ENCODE measurements at places on chromosomes 7 and 10. TPM values are rescaled to one million over a fixed set of nuclear protein-coding genes. Genes with fewer than 3 reads are reported as not detected.

DNA sequence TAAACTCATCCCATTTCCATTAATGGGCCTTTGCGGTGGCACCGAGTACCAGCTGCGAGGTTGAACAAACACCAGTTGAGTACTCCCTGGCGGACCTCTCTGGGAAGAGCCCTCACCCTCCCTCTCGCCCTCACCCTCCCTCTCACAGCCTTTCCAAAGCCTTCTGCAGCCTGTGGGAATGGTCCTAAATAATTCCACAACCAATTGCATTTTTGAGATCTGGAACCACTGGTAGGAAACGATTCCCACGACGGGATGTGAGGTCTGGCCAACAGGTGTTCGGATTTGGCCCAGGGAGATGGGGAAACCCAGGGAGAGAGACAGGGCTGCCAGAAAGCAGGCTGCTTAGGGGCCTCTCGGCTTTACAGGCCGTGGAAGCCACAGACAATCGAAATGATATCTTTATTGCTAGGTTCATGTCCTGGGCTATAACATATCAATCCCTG lies 5.3 kb downstream of the PTF1A start:
- no peak for DNase-seq

- DNase-seq = no peak
These were observed 54.3 kb upstream of the NRP1 start for GRCh38 chr10:33388785-33389184.

The MRC1 gene
- 25.2 TPM for total RNA-seq

DNA sequence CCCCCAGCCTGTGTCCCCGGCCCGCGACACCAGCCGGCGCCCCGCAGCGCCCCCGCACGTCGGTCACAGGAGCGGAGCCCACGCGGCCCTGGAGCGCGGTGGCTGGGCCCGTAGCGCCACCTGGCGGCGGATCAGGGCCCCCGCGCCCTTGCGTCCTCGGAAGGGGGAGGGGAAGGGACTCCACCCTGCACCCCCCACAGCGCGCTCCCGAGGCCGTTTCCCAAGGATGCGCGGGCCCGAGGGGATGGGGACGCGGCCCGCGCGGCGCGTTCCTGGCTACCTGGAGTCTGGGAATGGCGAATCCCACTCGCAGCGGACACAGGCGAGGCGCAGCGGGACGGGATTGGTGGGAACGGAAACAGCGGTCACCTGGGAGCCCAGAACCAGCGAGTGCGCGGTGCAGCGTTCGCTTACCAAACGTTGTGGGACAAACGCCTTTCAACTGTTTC lies 23.8 kb upstream of the MKI67 start:
- peak; percentile 80 for DNase-seq

The NKX1-2 gene
- not detected for total RNA-seq

The ADK gene
- 16.4 TPM for total RNA-seq

DNA sequence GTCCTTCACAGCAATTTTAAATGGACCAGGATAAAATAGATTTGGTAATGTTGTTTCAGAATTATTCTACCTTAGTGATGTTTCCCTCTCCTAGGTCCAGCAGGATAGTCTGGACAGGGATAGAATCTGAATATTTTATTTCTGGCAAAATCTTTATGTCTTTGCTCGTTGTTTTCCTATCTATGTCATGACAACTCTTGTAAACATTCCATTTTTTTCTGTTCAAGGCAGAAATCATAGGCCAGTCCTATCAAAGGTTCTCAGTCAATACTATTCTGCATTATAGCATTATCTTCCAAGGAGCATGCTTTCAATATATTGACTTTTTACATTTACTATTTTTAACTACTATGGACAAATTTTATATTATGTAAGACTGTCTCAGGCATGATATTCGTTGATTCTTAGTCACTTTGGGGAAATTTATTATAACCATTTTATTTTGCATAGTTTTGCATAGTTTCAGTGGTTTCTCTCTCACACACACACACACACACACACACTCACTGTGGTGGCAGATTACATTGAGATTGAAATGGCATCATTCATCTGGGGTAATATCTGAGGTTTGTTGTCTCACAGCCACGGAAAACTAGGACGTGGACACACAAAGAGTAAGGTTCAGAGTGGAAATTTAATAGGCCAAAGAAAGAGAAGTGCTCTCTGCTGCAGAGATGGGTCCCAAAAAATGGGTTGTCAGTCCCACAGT lies 17.2 kb downstream of the TAS2R60 start:
- no peak for DNase-seq

DNA sequence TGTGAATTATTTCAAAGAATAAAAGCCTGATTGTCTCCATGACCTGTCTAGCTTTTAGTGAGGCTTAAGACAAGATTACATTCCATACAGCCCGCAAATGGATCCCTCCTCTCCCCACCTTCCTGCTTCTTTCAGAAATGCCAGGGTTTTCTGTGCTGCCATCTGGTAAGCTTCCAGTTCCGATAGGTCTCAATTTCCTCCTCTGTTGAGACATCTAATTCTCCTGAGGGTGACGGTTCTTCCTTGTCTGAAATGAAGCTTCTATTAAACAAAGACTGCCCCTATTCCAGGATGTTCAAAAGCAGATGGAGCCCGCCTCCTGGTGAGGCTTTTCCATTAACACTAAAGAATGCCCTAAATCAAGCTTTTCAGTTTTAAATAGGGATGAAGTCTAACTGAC lies 295.6 kb downstream of the PTPRN2 start:
- DNase-seq = no peak

DNA sequence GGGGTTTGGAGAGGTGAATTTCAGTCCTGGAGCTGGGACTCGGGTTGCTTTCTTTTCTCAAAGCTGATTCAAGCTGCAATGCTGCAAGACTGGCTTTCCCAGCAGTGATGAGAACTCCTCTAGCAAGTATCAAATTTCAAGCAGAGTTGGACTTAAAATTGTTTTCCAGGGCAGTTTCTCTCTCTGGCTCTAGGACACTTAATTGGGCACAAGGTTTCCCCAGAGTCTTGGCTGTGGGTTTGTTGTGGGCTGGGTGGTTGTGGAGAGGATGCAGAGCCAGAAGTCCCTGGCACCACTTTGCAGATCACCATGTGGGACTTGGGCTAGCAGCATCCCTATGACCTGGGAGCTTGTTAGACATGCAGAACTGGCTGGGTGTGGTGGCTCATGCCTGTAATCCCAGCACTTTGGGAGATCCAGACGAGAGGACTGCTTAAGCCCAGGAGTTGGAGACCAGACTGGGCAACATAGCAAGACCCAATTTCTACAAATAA lies 16.8 kb downstream of the AKR1B15 start:
- no peak for DNase-seq

DNA sequence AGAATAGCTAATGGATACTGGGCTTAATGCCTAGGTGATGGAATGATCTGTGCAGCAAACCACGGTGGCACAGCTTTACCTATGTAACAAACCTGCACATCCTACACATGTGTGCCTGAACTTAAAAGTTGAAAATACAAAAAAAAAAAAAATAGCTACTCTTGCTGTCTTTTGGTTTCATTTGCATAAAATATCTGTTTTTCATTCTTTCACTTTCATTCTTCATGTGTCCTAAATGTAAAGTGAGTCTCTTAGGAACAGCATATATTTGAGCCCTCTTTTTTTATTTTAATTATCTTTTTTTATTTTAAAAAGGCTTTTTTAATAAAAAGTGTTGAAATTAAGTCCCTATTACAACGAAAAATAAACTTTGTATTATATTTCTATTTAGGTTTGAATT lies 836.1 kb upstream of the KCND2 start:
- no peak for DNase-seq

GRCh38 chr7:44279286-44279685 lies 46.1 kb downstream of the CAMK2B start:
- DNase-seq = peak; percentile 11

- DNase-seq = no peak
These were observed 221.0 kb upstream of the KLF14 start for GRCh38 chr7:130954918-130955564.

Data from left colon (tissue), 2 donors.